ENCODE measurements at places on chromosomes 2 and 18. TPM values are rescaled to one million over a fixed set of nuclear protein-coding genes. Genes with fewer than 3 reads are reported as not detected.

Gene NDC80
- 8.6 TPM for total RNA-seq

Gene ANTXR1
- total RNA-seq: 7.5 TPM

Gene LCT
- total RNA-seq: 0.13 TPM

Gene SUMO1
- total RNA-seq: 113 TPM

Gene ANKAR
- 8.5 TPM for total RNA-seq

Gene SPP2
- not detected for total RNA-seq

Gene RAB17
- total RNA-seq: 1.5 TPM

Gene KIF5C
- 50.6 TPM for total RNA-seq

Gene RAX
- total RNA-seq: not detected

DNA sequence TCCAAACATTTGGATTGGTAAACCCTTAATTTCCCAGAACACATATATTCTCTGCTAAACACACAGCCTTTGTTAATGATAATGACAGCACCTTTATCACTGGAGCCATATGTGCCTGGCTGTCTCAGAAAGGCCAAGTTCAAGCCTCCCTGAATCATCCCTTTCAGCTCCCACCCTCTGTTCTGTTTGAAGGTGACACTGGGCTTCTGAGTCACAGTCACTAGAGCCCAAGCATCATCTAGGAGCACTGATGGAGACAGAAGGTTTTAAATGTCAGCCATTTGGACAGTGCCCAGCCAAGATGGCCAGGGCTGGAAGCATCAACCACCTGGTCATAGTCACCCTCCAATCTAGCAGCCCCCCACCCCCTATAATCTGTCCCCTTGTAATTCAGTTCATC lies 80.6 kb downstream of the NRP2 start:
- no peak for DNase-seq

GRCh38 chr2:49192036-49192435 lies 37.7 kb upstream of the FSHR start:
- DNase-seq: no peak

GRCh38 chr2:35204881-35205280 lies 1150.7 kb upstream of the CRIM1 start:
- DNase-seq: no peak

GRCh38 chr18:10670856-10671255 lies 145.0 kb downstream of the NAPG start:
- no peak for DNase-seq

DNA sequence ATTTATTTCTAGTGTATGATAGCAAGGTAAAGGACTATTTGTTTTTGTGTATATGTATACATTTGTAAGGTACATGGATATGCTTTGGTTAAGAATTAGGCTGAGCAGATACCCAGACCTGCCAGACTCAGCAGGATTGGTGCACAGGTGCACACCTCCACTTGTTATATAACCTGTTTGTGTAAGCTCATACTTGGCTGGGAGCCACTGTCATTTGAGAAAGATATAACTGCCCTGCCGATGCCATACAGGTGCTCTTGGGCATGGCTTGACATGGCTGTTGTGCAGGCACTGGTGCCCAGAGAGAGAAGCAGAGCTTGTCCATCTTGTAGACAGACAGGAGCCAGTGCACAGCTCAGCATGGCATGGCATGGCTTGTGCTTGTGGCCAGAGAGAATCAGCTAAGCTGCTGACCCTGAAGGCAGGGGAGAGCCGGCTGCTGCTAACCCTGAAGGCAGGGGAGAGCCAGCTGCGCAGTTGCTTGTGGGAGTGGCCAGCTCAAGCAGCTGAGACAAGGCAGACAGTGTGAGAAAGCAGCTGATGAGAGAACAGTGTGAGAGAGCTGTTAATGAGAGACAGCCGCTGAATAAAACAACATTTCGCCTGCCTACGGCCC lies 136.5 kb downstream of the RNF144A start:
- no peak for DNase-seq

DNA sequence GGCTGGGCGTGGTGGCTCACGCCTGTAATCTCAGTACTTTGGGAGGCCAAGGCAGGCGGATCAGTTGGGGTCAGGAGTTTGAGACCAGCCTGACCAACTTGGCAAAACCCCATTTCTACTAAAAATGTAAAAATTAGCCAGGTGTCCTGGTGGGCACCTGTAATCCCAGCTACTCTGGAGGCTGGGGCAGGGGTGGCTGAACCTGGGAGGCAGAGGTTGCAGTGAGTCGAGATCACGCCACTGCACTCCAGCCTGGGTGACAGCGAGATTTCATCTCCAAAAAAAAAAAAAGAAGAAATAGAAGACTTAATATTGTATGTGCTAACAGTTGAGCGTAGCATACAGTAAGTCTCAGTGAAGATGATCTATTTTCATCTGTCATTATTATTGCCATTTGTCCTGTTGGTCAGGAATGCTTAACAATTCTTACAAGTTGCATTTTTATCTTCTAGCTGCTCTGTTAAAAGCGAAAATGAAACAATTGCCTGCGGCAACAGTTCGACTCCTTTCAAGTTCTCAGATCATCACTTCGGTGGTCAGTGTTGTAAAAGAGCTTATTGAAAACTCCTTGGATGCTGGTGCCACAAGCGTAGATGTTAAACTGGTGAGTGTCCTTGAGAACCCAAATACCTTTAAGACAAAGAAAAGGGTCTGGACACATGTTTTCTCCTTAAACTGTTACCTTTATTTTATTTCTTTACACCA lies 7.2 kb downstream of the PMS1 start:
- DNase-seq: no peak

DNA sequence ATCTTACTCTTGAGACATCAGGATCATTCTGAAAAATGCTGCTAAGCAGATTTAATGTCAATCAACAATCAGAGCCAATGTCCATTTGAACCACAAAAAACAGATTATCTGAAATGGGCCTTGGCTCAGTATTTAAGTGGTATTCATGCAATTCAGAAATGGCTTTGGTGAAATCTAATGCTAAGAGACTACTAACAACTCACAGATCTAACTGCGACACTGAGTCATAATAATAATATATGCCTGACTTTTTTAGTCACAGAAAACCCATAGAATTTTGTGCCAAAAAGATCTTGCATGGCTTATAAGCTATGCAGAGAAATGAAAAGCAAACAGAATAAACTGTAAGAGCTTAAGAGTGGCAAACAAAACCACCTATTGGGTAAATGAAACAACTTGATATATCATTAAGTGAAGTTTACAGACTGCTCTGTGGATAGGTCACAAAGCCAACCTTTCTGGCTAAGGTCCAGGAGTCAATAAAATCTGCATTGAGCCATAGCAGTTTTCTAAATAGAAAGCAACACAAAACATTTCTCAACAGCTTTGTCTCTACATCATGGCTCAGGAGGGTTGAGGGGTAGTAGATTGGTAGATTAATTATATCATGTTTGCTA lies 234.3 kb downstream of the LRATD1 start:
- DNase-seq: no peak

DNA sequence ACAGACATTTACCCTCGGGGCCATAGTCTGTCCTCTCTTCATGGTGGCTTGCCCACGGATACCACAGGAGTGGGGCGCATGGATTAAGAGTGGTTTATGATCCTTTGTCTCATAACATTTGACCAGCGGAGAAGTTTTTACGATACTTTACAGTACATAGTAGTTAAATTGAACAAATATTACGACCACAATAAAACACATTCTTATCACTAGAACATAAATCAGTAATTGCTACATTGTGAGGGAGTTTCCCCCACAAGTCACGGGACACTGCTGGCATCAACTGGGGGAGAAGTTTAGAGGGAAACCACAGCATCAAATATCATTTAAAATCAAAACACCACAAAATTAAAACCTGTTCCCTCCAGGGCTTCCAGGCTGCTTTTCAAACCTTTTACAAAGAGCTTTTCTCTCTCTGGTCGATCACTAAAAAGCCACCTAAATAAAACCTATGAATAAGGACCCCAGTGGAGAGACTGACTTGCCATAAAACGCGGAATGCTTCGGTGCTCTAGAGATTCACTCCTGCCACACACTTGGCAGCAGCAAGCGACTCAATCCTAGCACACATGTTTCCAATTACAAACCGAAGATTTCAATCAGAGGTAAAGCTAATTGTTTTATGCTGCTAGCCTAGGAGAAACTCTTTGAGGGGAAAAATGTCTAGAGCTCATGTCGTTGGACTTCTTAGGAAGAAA lies 173.7 kb upstream of the HNRNPA3 start:
- no peak for DNase-seq

- no peak for DNase-seq
Observed at GRCh38 chr2:143574069-143574468, 444.9 kb downstream of the ARHGAP15 start.

GRCh38 chr18:40855661-40856060 lies 1099.4 kb upstream of the PIK3C3 start:
- no peak for DNase-seq

GRCh38 chr2:181036848-181037603 lies 56.6 kb downstream of the UBE2E3 start:
- DNase-seq: no peak

GRCh38 chr18:50924372-50924771 lies 43.5 kb upstream of the ELAC1 start:
- no peak for DNase-seq

DNA sequence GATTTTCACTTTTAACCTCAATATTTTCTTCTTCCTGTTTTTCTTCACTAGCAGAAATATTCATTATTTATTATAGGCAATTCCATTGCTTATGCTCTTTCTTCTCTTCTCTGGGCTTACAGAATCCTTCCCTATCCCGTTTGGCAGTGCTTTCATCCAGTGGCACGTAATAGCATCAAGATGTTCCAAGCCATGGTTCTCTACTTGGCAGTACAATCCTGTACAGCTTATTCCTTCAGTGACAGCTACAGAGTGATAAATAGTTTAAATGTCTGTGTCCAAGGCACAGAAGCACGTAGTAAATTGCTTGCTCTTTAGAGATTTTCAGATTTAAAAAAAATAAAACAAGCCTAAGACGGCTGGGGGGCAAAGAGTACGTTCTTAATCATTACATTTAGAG lies 1964.3 kb downstream of the SUCLG1 start:
- no peak for DNase-seq

- peak; percentile 52 for DNase-seq
Observed at GRCh38 chr2:235666213-235666781, 172.5 kb downstream of the AGAP1 start.

DNA sequence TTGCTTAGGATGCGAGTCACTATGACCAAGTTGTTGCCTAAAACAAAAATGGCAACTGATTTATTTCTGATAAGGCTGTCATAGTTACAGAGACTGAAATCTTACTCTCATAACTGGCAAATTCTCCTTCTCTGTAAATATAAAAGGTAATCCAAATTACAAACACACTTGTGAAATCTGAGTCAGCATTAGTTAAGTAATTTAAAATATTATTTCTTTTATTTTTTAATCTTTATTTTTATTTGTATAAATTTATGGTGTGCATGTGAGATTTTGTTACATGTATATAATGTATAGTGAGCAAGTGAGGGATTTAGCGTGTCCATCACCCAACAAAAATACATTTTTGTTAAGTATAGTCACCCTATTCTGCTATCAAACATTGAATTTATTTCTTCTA lies 1342.8 kb upstream of the TMEFF2 start:
- DNase-seq: no peak

DNA sequence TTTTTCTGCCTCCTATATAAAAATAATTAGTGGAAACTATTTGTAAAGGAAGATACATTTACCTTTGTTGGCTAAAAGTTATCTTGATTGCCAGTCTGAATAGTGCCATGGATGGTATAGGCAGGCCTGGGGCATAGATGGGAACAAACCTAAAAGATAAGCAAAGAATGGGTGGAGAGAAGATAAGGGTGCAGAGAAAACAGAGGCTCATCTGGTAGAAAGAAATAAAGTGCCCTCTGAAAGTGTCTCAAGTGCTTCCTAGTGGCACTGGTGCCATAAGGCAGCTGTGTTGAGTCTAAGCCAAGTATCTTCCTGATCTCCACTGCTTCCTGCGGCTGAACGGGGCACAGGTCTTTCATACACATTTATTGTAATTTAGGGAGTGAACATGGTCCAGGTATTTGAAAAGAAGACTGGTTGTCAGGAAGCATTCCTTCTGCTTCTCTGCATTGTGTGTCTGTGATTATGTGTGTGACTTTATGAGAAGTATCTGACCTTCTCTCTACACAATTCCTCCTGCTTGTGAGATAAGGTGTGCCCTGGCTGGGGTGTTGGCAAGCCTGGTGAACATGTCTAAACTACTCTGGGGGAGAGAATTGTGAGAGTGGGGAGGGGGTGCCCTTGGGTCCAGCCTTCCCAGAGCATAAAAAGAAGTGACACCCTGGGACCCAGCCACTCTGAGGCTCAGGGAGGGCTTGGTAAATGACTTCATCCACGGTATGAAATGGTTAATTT lies 280.5 kb downstream of the CAMKMT start:
- DNase-seq: no peak

GRCh38 chr2:15789381-15790062 lies 150.8 kb upstream of the MYCN start:
- DNase-seq: no peak
